ENCODE measurements at places on chromosomes 12 and 14. TPM values are rescaled to one million over a fixed set of nuclear protein-coding genes. Genes with fewer than 3 reads are reported as not detected.

GRCh38 chr12:45895961-45896360 lies 94.4 kb downstream of the SCAF11 start:
- DNase-seq = no peak
- H3K4me1 ChIP-seq = no peaks in the 10 kb centered on the region

- peak overlapping the region; percentile 95 for H3K27ac ChIP-seq
- H3K4me3 ChIP-seq = peak overlapping the region; percentile 57
- no peak for DNase-seq
- H3K27me3 ChIP-seq = no peaks in the 10 kb centered on the region
- peaks cover 28% of the 10 kb centered on the region for H3K4me1 ChIP-seq
These were observed 685 bp upstream of the MYL6B start for GRCh38 chr12:56151672-56152131.

Gene CLEC6A
- not detected for total RNA-seq

DNA sequence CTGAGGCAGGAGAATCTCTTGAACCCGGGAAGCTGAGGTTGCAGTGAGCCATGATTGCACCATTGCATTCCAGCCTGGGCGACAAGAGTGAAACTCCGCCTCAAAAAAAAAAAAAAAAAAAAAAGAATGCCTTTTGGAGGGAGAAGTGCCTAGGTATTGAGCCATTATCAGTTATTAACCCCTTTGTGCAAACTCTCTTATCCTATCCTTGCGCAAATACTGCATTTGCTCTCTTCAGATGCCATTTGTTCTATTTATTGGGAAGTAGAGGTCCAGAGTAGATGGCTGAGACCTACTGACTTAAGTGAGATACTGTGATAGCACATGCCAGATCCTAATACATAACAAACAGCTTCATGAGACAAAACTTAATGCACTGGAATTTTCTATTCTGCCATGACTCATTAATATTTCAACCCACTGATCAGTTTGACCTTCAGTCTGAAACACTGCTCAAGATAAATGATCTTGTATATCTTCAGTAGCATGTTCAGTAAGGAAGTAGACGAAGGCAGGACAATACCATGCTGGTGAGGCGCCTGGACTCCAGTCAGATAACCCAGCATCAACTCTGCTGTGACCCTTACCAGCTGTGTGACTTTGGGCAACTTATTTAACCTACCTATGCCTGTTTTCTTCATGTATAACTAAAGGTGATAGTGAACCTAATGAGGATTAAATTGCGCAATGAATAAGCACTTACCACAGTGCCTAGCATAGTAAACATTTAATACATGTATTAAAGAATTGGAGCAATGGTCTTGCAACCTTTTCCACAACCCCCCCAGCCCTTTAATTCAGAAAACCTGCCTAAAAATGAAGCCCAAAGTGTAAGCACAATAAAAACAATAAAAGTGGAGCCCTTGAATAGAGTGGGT lies 5.7 kb upstream of the DNAAF2 start:
- no peak overlapping the region for H3K27ac ChIP-seq
- no peak overlapping the region for H3K4me3 ChIP-seq
- peaks cover 4% of the 10 kb centered on the region for H3K4me1 ChIP-seq
- H3K27me3 ChIP-seq = no peaks in the 10 kb centered on the region

DNA sequence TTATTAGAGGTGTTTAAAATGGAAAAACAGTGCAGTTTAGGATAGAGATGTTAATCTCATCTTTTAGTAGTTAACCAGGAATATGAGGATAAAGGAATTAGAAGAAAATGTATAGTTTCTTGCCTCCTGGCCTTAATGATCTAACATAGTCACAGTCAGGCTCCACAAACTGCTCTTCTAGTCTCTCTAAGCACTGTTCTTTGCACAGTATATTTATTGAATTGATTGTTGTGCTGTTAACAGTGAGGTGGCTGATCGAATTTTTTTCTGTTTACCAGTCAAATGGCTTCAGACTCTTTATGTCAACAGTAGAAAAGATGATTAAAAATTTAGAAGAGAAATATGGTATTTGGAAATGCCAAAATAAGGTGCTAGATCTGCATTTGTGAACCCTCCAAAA lies 37.8 kb downstream of the ATF7IP start:
- H3K36me3 ChIP-seq = no peaks in the 10 kb centered on the region
- H3K27ac ChIP-seq = no peak overlapping the region
- no peak for DNase-seq

DNA sequence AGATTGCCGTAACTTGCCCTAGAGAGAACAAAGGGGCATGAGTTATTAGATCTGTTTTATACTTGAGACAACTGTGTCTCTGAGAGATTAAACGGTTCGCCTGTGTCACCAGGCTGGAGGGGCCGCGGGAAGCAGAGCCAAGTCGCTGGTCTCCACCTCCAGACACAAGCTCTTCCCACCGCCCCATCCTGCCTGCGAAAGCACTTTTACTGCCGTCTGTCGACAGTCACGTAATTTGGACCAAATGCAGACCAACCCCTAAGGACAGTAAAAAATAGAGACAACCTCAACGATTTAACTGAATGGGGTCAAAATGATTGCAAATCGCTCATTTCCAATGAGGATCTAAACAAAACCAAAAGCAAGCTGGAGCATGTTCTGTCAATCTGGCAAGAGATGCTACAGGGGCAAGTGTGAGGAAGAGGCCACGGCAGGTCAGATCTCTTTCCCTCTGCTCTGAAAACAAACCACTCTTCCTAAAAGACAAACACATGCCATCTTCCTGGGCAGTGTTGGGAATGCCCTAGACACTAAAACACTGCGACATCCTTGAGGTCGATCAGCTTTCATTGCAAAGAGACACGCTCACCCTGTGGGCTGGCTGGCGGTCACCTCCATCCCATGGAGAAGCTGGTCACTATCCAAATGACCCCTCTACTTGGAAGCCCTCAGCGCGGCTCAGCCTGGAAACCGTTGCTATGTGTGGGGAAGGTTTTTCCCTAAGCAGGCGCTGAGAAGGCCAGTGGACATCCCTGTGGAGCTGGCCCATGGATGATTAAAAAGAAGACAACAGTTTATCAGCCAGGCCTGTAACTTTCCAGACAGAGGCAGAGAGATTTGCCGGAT lies 17.1 kb downstream of the GSC start:
- H3K4me3 ChIP-seq = no peak overlapping the region
- H3K36me3 ChIP-seq = no peaks in the 10 kb centered on the region
- H3K27me3 ChIP-seq = no peaks in the 10 kb centered on the region
- H3K27ac ChIP-seq = no peak overlapping the region

DNA sequence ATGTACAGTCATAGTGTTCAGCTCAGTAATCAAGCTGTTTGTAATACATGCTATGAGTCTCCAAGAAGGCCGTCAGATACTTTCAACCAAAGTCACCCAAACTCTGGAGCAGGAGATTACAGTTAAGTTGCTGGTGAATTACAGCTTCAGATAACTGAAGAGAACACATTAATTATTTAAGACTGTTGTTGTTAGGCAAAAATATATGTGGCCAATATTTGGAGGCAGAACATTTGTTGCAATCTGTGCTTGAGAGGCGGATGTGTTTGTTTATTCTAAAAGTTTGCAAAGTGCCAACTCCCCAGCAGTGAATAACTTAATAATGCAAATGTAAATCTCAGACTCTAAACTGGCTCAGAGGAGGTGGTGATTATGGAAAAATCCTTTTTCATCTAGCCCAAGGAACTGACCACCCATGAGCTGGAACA lies 300.7 kb upstream of the TBX3 start:
- H3K4me3 ChIP-seq = no peak overlapping the region
- no peak overlapping the region for H3K27ac ChIP-seq
- H3K36me3 ChIP-seq = no peaks in the 10 kb centered on the region
- H3K27me3 ChIP-seq = no peaks in the 10 kb centered on the region
- H3K4me1 ChIP-seq = no peaks in the 10 kb centered on the region

GRCh38 chr12:49489720-49490119 lies 49.1 kb upstream of the KCNH3 start:
- no peaks in the 10 kb centered on the region for H3K27me3 ChIP-seq
- no peak overlapping the region for H3K27ac ChIP-seq
- DNase-seq = no peak
- no peak overlapping the region for H3K4me3 ChIP-seq
- peaks cover 22% of the 10 kb centered on the region for H3K36me3 ChIP-seq

Gene PRKD1
- 15.5 TPM for total RNA-seq

Gene SLC4A8
- total RNA-seq = 13.5 TPM

- peaks cover 8% of the 10 kb centered on the region for H3K4me1 ChIP-seq
- no peaks in the 10 kb centered on the region for H3K36me3 ChIP-seq
- H3K27ac ChIP-seq = no peak overlapping the region
- peaks cover 12% of the 10 kb centered on the region for H3K27me3 ChIP-seq
- no peak overlapping the region for H3K4me3 ChIP-seq
- no peak for DNase-seq
These were observed 82.9 kb downstream of the NOC4L start for GRCh38 chr12:132227118-132227517.

Gene IL26
- not detected for total RNA-seq

GRCh38 chr14:49173765-49174373 lies 412.3 kb downstream of the RPS29 start:
- no peak overlapping the region for H3K4me3 ChIP-seq
- no peak overlapping the region for H3K27ac ChIP-seq
- no peaks in the 10 kb centered on the region for H3K4me1 ChIP-seq
- no peaks in the 10 kb centered on the region for H3K36me3 ChIP-seq
- H3K27me3 ChIP-seq = no peaks in the 10 kb centered on the region

- H3K36me3 ChIP-seq = no peaks in the 10 kb centered on the region
- H3K27me3 ChIP-seq = no peaks in the 10 kb centered on the region
- H3K27ac ChIP-seq = no peak overlapping the region
- DNase-seq = no peak
These were observed 56.2 kb downstream of the LRFN5 start for GRCh38 chr14:41662780-41663472.

Gene CLEC4C
- not detected for total RNA-seq

DNA sequence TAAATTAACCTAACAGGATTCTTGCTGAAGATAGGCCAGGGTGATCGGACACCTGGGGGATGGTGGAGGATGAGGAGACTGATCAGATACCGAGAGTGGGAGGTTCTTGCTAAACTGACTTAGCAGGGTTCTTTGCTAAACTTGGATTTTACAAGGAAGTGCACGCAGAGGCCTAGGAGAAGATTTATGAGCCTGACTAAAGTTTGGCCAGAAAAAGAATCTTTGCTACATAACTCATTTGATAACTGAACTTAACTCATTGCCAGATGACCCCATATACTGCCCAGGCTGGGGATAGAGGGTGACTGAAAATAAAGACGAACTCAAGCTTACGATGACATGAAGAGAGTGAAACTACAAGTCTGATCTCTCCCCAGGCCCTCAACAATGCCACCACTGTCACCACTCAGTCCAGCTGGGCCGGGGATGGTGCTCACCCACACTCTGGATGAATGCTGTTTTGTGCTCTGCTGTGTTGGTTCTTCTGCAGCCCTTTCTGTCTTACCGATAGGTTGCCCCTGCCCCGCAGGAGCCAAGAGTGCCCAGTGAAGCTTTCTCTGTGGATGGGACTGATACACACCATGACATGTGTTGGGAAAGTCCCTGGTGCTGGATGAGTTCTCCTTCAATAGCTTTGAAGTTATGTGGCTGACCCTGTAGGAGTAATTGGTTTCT lies 29.0 kb downstream of the PPFIBP1 start:
- H3K27ac ChIP-seq = no peak overlapping the region
- H3K36me3 ChIP-seq = no peaks in the 10 kb centered on the region
- no peaks in the 10 kb centered on the region for H3K27me3 ChIP-seq
- no peak overlapping the region for H3K4me3 ChIP-seq
- H3K4me1 ChIP-seq = peaks cover 59% of the 10 kb centered on the region
- no peak for DNase-seq

DNA sequence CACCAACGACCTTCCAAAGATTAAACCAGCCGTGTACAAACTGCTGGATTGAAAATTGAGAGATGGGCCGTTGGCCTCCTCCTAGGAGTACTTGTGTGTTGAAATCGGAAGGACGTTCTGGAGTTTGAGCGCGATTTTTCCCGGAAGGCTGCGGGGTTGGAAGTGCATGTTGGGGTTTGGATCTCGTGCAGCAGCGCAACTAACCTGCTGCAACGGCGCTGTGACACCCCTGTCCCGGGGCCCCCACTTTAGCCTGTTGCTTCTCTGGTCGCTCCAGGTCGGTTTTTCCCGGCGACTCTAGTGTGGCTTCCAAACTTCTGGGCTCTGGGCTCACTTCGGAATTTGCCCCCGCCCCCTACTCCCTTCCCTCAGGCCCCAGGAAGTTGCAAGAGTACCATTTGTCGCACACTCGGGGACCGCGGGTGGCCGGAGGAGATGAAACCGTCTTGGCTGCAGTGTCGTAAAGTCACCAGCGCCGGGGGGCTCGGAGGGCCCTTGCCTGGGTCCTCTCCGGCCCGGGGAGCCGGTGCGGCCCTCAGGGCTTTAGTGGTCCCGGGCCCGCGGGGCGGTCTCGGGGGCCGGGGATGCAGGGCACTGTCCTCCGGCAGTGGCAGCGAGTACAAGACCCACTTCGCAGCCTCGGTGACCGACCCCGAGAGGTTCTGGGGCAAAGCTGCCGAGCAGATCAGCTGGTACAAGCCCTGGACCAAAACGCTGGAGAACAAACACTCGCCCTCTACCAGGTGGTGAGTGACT lies at the start of gene ACSS3:
Gene ACSS3 (plus strand): TSS at position 394 of the 756 bp plus-strand sequence. CDS start 42 bp downstream, at position 436.
- peaks cover 9% of the 10 kb centered on the region for H3K4me1 ChIP-seq
- H3K36me3 ChIP-seq = no peaks in the 10 kb centered on the region
- H3K4me3 ChIP-seq = peak within 1 kb of the TSS; percentile 57
- peak; percentile 79 for DNase-seq
- H3K27ac ChIP-seq = peak within 1 kb of the TSS; percentile 85

Gene NGB
- total RNA-seq = not detected

DNA sequence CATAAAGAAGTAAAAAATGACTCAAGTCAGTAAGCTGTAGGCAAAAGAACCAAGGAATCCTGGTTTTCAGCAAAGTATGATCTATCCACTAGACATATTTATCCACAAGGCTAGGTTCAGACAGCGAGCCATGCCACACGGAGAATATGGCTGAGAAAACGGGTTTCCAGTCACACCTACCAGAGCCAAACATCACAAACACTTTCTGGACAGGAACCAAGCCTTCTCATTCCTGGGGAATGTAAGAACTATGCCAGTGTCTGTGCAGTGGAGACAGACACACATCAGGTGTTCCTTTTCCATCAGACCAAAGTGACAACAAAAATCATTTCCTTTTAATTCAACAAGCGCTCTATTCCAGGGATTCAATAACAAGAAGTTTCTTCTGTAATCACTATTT lies 41.1 kb downstream of the AREL1 start:
- DNase-seq = no peak
- no peaks in the 10 kb centered on the region for H3K4me1 ChIP-seq
- H3K4me3 ChIP-seq = no peak overlapping the region
- no peaks in the 10 kb centered on the region for H3K27me3 ChIP-seq
- H3K27ac ChIP-seq = no peak overlapping the region
- peaks cover 69% of the 10 kb centered on the region for H3K36me3 ChIP-seq

- H3K4me1 ChIP-seq = no peaks in the 10 kb centered on the region
- no peak overlapping the region for H3K27ac ChIP-seq
- H3K4me3 ChIP-seq = no peak overlapping the region
- H3K27me3 ChIP-seq = no peaks in the 10 kb centered on the region
- no peaks in the 10 kb centered on the region for H3K36me3 ChIP-seq
These were observed 9.0 kb downstream of the TPH2 start for GRCh38 chr12:71947645-71948105.

DNA sequence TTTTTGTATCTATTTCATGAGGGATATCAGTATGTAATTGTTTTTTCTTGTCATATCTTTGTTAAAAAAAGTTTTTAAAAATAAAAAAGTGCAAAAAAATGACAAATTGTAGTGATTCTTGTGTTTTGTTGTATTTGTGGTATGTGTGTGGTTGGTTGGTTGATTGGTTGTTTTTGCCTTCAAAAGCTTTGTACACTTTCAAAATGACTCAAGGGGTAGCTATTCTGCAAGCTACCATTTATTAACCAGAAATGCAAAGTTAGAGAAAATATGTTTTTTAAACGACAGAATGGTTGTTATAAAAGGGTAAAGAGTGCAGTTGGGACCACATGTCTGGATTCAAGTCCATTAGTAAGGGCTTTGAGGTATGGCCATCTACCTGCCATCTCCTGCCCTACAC lies 119.3 kb downstream of the SLC35F4 start:
- no peaks in the 10 kb centered on the region for H3K27me3 ChIP-seq
- no peaks in the 10 kb centered on the region for H3K36me3 ChIP-seq
- peaks cover 7% of the 10 kb centered on the region for H3K4me1 ChIP-seq
- DNase-seq = no peak
- no peak overlapping the region for H3K4me3 ChIP-seq

Gene OLR1
- total RNA-seq = 136 TPM

Measured in upper lobe of left lung (tissue), 6 donors.